ENCODE measurements at places on chromosomes 7 and 10.

- no peak for DNase-seq
Measured at GRCh38 chr7:101362334-101363195, at the start of gene COL26A1. Gene COL26A1, plus strand, starts transcription at chr7:101362875. Its CDS starts 158 bp downstream, at chr7:101363033.

DNA sequence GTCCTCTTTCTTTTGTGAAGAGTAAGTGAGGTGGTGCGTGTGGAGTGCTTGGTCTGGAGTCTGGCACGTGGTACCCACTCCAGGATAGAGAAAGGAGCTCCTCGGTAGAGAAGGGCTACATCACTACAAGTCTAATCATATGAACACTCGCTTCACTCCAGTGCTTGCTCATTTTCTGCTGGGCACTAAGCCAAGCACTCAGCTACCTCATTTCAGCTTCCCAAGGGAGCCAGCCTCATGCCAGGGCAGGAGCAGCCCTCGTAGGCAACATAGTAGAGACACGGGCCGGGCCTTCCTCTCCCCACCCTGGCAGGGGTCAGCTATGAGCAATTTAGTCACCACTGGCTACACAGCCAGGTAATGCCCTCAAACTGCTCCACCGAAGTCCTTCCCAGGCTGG is 11.4 kb upstream of the HSPA12A start:
- DNase-seq: no peak

DNA sequence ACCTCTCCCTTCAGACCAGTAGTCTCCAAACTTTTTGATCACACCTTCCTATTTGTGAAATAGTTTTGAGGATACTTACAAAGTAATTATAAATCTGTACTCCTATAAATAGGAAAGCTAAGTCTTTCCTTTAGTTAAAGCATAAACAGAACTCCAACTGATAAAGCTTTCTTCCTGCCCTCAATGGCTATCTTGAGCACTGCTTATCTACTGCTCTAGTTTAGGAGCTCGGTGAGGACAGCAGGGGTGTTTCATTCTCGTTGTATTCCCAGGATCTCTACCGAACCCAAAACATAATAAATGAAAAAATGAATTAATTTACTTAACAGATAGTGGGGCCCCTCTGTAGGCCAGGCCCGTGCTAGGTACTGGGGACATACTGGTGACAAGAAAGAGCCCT is 17.7 kb downstream of the SORBS1 start:
- DNase-seq: no peak

- DNase-seq: no peak
Measured at GRCh38 chr7:80981405-80981804, 62.6 kb upstream of the SEMA3C start.

DNA sequence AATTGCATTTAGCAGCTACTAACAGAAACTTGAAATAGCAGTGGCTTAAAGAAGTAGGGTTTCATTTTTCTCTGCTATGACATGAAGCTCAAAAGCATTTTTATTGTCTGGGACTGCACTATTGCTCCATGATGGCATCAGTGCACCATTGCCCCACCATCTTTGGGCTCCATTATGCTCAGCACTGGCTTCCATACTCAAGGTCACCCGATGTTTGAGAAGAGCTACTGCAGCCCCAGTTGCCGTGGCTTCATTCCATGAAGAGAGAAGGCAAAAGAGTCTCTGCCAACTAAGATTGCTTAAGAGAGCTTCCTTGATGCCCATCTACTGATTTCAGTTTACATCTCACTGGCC is 192.2 kb upstream of the LRGUK start:
- DNase-seq: no peak

GRCh38 chr10:48598243-48598935 is 6.5 kb downstream of the ARHGAP22 start:
- no peak for DNase-seq

GRCh38 chr10:125370578-125370977 is 210.2 kb upstream of the CTBP2 start:
- no peak for DNase-seq

DNA sequence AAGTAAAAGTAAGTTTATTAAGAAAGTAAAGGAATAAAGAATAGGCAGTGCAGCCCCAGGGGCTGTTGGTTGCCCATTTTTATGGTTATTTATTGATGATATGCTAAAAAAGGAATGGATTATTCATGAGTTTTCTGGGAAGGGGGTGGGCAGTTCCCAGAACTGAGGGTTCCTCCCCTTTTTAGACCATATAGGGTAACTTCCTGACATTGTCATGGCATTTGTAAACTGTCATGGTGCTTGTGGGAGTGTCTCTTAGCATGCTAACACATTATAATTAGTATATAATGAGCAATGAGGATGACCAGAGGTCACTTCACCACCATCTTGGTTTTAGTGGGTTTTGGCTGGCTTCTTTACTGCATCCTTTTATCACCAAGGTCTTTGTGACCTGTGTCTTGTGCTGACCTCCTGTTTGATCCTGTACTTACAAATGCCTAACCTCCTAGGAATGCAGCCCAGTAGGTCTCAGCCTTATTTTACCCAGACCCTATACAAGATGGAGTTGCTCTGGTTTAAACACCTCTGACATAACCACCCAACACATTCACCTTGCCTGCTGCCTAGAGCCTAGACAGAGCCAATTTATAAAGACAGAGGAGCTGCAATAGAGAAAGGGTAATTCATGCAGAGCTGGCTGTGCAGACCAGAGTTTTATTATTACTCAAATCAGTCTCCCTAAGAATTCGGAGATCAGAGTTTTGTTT is 10.9 kb upstream of the ERCC6 start:
- DNase-seq: no peak

DNA sequence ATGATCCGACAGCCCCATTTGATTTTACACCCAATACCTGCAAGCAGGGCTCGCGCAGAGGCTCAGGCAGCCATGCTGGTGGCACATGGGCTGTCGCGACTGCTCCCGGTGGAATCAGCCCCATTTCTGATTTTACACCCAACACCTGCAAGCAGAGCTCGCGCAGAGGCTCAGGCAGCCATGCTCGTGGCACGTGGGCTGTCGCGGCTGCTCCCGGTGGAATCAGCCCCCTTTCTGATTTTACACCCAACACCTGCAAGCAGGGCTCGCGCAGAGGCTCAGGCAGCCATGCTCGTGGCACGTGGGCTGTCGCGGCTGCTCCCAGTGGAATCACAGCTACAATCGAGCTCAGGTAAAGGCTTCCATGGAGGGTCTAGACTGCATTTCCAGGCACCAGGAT is 244.1 kb downstream of the PTPRN2 start:
- DNase-seq: no peak

DNA sequence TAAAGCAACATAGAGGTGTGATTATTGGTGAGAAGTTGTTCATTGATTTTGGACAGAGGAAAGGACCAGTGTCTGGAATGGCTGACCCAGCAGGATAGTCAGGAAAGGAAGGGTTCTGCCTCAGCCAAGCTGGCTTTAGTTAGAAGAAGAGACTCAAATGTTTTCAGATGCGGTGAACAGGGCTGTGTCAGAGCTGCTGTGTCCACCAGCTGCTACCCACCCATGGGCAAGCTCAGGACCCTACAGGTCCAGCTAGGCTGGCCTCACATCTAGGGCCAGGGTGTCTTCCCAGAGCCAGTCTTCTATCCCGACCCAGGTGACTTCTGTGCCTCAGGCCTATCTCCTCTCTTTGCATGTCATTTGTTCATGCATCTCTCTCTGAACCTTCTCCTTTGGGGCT is 37.3 kb upstream of the CXCL12 start:
- no peak for DNase-seq

DNA sequence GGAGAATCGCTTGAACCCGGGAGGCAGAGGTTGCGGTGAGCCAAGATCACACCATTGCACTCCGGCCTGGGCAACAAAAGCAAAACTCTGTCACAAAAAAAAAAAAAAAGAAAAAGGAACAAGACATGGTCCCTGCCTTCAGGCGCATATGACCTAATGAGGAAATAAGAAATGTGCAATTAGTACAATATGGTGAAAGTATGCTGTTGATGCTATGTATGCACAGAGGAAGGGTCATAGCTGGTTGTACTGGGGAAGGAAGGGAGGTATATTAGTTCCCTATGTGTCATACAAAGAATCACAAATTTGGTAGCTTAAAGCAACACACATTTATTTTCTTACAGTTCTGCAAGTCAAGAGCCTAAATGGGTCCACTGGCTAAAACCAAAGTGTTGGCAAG is 97.8 kb upstream of the MPP7 start:
- DNase-seq: no peak

GRCh38 chr10:86400705-86401587 is 34.4 kb upstream of the GRID1 start:
- DNase-seq: no peak

DNA sequence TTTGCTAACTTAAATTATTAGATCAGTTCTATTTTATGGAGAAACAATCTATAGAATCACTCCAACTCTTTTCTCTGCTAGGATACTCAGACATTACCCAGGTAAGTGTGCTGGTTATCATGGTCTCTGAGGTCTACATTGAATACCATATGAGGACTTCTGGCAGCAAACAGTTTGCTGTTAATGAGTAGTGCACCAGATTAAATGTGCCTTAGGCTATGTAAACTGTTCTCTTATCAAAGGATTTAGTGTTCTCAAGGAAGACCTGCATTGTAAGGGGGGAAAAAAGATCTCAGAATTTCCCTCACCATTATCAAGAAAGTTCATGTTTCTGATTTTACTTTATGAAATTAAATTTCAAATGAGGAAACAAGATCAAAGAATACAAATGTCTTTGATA is 107.5 kb downstream of the ITGB8 start:
- no peak for DNase-seq

- no peak for DNase-seq
Measured at GRCh38 chr10:130998642-130999041, 312.9 kb downstream of the TCERG1L start.

- no peak for DNase-seq
Measured at GRCh38 chr10:77915319-77916105, 11.0 kb downstream of the DLG5 start.

DNA sequence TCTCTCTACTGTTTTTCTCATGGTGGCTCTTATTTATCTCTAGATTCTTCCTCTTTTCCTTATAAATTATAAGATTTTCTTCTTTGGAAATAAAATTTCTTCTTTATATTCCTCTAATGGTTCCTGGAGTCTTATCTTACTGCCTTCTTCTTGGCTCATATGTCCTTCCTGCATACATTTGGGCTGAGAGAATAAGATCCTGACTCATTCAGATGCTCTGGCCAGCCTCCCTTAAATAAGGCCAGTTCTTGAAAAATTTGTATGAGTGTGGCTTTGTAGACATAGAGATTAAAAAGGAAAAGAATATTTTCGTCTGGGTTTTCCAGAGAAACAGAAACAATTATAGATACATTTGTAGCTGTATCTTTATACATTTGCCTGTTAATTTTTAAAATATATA is 411.3 kb downstream of the KIF20B start:
- no peak for DNase-seq

- no peak for DNase-seq
Measured at GRCh38 chr7:46285878-46286277, 364.8 kb upstream of the IGFBP3 start.

GRCh38 chr10:68492118-68492517 is 20.3 kb upstream of the DNA2 start:
- no peak for DNase-seq

GRCh38 chr10:8023851-8024250 is 30.6 kb upstream of the GATA3 start:
- no peak for DNase-seq

DNA sequence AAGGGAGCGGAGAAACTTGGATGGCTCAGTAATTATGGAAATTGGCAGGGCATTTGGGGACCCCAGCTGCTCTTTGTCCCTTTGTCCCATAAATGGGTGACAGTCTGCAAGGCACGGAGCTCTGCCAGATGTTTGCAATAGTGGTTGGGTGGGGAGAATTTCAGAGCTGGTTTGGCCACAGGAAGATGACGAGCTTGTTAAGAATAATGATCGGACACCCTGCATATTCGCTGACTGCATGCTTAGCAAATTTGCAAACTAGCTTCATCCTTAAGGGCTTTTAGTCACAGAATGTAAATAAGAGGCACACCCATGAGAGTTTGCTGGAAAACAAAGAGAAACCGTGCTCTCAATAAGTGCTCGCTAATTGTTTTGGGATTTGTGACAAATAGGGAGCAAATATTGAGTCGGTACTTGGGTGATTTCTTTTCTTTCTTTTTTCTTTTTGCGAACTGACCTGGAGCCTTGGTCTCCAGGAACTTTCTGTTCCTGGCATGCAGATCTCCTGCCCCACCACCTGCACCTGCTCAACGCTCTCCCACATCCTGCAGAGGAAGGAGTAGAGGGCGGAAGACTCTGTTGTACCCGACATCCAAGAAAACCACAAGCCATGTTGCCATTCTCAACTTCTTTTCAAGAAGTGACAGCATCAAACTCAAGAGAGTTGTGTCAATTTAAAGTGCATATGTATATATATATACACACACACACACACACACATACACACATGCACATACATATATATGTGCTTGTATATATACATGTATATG is 238.9 kb downstream of the CAMK1D start:
- no peak for DNase-seq

GRCh38 chr10:49611816-49612512 is 1.9 kb downstream of the SLC18A3 start:
- DNase-seq: no peak

GRCh38 chr10:44832595-44833390 is 78.3 kb upstream of the TMEM72 start:
- no peak for DNase-seq

- DNase-seq: no peak
Measured at GRCh38 chr7:55517191-55517633, 55.1 kb downstream of the VOPP1 start.

- no peak for DNase-seq
Measured at GRCh38 chr7:47735431-47736345, 153.8 kb upstream of the TNS3 start.

- DNase-seq: no peak
Measured at GRCh38 chr7:82723411-82723810, 279.8 kb upstream of the CACNA2D1 start.

- no peak for DNase-seq
Measured at GRCh38 chr10:49264177-49264677, 34.7 kb upstream of the C10orf71 start.

DNA sequence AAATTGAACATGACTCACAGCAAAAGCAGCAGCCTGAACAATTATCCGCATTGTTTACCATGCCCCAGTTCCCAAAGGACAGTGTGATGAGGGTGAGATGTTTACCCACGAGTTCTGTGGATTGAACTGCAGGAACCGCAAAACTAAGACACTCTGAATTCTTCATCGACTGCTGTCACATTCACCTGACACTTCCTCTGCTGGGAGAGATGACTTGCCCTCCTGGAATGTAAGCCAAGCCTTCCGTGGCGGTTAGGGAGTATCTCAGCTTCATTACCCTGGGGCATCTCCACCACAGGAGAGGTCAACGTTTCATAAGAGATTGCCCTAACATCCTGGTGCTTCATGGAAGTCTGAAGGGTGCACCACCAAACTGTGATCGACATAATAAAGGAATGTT is 374.6 kb upstream of the ADARB2 start:
- DNase-seq: no peak

Data from stimulated activated CD8-positive, alpha-beta memory T cell treated with anti-CD3 and anti-CD28 coated beads, Interleukin-7, amount 100 ng/mL, for 1 hour (primary cell).